ENCODE measurements at places on chromosomes 13 and 19.

DNA sequence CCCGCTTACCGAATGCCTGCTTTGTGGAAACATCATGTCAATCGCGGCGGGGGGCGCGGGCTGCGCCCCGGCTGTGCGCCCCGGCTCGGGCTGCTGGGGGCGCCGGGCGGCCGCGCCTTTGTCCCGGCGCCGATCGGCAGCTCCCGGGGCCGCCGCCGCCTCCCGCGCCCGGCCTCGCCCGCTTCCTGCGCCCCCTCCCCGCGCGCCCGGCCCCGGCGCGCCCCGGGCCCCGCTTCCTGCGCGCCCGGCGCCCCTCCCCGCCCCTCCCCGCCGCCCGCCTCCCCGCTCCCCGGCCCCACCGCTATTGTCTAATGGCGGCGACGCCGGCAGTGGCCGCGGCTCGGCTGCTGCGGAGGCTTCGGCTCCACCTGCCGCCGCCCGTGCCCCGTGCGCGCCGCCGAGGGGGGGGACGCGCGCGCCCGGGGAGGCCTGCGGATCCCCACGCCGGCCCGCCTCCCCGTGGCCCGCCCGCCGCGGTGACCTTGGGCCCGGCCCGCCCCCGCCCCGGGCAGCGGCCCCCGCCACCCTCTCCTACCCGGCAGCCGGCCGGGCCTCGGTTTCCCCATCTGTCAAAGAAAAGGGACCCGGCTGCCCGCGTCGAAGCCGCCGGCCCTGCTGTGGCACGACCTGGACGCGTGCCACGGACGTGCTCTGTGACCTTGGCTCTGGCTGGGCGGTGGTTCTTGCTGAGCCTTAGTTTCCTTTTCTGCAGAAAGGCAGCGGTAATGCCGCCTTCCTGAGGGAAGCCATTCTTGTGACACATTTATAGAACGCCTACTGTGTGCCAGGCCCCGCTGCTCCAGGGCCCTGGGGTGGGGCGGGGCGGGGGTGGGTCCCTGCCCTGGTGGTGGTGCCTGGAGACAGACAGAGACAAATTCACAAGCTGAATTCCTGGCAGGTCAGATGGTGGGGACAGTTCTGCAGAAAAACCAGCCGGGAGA is at the start of gene TLE5:
TSS of gene TLE5 (minus strand) at position 331 of the 941 bp plus-strand sequence. CDS start at position 36, 295 bp downstream.
- peak; percentile 55 for DNase-seq

DNA sequence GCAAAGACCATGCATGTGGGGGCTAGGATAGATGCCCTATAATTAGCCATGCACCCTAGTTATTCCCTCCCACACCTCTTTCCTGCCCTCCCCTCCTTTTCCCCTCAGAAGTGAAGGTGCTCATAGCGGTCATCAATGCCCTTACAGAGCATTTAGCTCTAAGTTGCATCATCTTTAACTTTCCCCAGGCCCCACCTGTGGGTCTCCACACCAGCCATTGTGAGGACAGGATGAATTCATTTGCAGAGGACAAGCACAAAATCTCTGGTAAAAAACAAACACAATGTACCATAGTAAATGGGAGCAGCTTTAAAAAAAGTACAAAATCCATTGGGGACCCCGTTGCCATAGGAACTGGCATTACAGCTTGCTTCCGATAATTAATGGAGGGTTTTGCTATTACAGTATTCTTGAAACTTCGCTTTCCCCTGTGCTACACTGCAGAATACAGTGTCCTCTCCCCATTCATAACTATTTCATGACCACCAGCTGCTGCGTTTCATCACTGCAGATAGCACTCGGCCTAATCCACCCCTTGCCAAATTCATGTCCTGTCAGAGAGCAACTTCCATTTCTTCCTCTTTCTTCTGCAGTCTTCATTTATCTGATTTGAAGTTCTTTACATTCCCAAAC is 110.5 kb downstream of the ZDHHC20 start:
- no peak for DNase-seq

GRCh38 chr13:103965506-103966243 is 899.5 kb upstream of the SLC10A2 start:
- DNase-seq: no peak

GRCh38 chr13:32320528-32320927 is 5.2 kb downstream of the BRCA2 start:
- no peak for DNase-seq

Data from RPMI7951 (cell line).